ENCODE measurements at places on chromosomes 16 and 17.

DNA sequence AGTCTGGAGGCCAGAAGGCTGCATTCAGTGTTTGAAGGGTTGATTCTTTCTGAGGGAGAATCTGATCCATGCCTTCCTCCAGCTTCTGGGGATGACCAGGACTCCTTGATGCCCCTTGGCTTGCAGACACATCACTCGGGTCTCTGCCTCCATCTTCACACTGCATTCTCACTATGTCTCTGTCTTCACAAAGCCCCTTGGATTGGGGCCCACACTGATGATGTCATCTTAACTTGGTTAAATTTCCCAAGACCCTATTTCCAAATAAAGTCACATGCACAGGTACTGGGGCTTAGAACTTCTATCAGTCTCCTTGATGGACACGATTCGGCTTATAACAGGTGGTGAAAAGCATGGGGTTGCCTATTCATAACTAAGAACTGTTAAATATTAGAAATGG, 112.1 kb upstream of the MYOCD start:
- DNase-seq = no peak

DNA sequence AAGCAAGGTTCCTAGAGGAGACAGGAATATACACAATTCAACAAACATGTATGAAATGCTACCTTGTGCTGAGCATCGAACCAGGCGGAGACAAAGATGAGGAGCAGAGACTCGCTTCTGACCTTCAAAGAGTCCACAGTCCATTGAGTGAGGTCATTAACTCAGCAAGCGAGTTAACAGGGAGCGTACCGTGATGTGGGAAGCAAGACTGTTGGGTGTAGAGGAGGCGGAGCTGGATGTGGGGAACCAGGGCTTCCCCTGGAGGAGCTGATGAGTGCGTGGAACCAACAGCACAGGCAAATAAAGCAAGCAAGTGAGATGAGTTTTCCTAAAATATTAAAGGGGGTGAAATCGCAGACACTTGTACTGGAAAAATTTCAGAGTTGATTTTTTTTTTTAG, 65.0 kb downstream of the NXN start:
- DNase-seq = no peak

- no peak for DNase-seq
These were observed 151.5 kb downstream of the AATF start for GRCh38 chr17:37100231-37100630.

GRCh38 chr17:36608794-36609497, 7.6 kb downstream of the MRM1 start:
- no peak for DNase-seq

- no peak for DNase-seq
These were observed 744.9 kb upstream of the SOX9 start for GRCh38 chr17:71375948-71376347.

DNA sequence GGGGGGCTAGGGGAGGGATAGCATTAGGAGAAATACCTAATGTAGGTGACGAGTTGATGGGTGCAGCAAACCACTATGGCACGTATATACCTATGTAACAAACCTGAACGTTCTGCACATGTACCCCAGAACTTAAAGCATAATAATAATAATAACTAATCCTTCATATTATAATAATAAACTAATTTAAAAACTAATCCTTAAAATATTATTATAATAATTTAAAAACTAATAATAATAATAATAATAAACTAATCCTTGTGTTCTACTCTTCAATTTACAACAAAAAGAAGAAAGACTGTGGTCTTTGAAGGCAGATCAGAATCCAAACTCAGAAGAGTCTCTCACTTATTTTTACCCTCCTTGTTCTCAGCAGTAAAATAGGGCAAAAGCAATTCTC, 774.9 kb downstream of the CDH8 start:
- DNase-seq = no peak

DNA sequence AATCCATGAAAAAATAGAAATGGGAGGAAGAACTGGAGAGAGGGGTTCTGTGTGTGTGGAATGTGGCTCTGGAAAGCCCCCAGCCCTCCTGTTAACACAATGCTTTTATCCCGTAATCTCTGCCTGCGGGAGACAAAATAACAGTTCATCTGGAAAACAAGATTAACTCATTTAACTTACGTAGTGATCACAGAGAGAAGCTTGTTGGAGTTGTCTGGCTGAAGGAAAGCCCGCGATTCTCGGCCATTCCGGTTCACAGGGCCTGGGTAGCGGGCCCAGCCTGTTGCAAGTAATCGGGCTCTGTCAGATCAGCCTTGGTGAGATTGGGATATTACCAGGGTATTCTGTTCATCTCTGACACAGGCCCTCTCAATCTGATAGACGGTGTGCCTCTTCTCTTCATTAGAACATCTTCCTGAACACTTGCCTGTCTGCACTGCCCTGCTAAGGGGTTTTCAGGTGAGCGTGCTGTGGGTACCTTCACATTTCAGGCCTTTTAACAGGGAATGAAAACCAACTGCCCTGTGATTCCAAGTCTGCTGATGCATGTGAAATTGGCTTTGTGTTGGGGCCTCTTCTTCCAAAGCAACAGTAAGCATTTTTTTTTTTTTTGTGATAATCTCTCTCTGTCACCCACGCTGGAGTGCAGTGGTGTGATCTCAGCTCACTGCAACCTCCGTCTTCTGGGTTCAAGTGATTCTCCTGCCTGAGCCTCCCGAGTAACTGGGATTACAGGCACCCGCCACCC, 609.9 kb downstream of the WWOX start:
- no peak for DNase-seq

GRCh38 chr16:71882505-71883167, 1.3 kb downstream of the ZNF821 start:
- DNase-seq = no peak

- no peak for DNase-seq
These were observed 83.2 kb upstream of the GNAO1 start for GRCh38 chr16:56108056-56108471.

GRCh38 chr16:83887564-83887963, 11.4 kb upstream of the MLYCD start:
- no peak for DNase-seq

GRCh38 chr17:59829217-59830006, 63.3 kb downstream of the TUBD1 start:
- DNase-seq = peak; percentile 98

DNA sequence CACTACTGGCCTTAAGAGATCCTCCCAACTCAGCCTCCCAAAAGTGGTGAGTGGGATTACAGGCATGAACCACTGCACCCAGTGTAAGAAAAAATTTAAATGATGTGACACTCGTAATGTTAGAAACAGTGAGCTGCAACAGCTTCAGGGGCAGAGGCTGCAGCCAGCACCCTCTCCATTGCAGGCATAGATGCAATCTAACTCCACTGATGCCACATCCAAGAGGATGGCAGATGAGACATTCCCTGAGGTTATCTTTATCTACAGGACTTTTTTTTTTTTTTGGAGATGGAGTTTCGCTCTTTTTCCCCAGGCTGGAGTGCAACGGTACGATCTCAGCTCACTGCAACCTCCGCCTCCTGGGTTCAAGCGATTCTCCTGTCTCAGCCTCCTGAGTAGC, 19.9 kb downstream of the ZCCHC14 start:
- DNase-seq = no peak

GRCh38 chr16:51641191-51641765, 490.2 kb upstream of the SALL1 start:
- DNase-seq = no peak

- no peak for DNase-seq
These were observed 68.2 kb downstream of the DYNLRB2 start for GRCh38 chr16:80608946-80609345.

DNA sequence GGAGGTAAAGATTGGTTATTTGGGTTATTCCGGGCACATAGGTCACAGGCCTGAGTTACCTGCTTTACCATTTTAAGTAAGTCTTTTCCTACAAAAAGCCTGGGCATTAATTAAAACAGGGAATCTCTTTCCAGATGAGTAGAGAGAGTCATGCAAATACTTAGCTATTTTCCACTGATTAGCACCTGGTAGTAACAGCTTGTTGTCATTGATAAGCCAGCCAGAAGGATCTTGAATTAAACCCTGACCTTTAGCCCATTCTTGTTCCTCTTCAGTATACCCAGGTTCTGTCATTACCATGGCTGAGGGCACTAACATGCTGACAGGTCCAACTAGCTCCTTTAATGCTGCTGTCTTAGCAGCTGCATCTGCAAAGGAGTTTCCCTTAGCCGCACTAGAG, 44.4 kb upstream of the ARL4D start:
- DNase-seq = no peak

- no peak for DNase-seq
These were observed 3.0 kb downstream of the CBX8 start for GRCh38 chr17:79793924-79794304.

GRCh38 chr16:49452578-49452977, 79.0 kb downstream of the C16orf78 start:
- DNase-seq = no peak

DNA sequence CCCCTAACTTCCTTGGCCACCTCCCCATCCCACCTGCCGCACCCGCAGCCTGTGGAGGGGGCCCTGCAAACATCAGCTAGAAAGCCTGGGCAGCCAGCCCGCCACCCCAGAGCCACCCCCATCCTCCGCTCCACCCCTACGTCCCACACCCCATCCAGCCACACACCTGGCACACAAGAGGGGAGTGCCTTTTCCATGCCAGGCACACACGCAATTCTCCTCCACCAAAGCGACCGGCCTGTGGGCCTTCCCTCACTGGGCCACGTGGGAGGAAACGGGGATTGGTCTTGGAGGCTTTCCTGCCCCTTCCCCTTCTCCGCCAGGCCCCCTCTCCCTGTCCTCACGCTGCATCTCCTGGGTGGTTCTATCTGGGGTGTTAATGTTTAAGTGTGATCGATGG, 48.7 kb upstream of the TNRC6C start:
- DNase-seq = no peak

GRCh38 chr17:76682296-76682695, 28.5 kb downstream of the MXRA7 start:
- DNase-seq = no peak

GRCh38 chr16:88293097-88293496, 89.7 kb upstream of the ZNF469 start:
- no peak for DNase-seq

- DNase-seq = no peak
These were observed 3.9 kb downstream of the HOXB1 start for GRCh38 chr17:48526608-48527546.

DNA sequence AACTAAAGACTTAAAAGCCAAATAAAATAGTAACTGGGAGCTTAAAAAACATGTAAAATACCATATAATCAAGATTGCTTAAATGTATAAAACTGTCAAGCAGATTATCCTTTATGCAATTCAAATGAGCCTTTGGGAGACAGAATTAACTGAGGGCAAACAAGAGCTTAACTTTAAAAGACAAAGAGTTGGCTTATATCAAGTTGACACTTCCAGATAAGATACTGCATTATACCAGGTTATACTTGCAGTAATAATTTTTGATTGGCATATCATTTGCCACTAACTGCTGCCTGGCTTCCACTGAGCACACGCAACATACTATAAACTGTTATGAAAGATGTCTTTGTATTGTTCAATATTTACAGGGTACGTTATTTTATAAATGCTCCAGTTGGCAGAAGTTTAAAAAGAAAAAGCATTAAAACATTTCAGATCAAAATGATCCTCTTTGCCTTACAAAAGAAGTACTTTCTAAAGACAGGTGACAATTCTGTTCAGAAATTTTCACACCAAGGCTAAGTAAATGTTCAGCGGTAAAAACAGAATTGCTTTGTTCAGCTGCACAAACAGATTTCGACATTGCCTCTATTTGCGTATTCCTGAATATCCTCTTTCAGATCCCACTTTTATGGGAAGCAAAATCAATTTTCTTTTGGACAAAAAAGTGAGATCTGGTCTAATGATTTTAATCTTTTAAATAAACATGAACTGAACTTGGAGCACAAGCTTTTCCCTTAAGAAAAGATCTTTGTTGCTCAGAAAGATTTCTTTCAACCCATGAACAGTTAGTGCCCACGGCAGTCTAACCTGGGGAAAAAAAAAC, 50.7 kb downstream of the TOX3 start:
- no peak for DNase-seq

GRCh38 chr16:85522308-85522841, 90.7 kb upstream of the GSE1 start:
- no peak for DNase-seq
